Putamen (tissue), 1 donor: ENCODE measurements at places on chromosomes 5 and 9.

DNA sequence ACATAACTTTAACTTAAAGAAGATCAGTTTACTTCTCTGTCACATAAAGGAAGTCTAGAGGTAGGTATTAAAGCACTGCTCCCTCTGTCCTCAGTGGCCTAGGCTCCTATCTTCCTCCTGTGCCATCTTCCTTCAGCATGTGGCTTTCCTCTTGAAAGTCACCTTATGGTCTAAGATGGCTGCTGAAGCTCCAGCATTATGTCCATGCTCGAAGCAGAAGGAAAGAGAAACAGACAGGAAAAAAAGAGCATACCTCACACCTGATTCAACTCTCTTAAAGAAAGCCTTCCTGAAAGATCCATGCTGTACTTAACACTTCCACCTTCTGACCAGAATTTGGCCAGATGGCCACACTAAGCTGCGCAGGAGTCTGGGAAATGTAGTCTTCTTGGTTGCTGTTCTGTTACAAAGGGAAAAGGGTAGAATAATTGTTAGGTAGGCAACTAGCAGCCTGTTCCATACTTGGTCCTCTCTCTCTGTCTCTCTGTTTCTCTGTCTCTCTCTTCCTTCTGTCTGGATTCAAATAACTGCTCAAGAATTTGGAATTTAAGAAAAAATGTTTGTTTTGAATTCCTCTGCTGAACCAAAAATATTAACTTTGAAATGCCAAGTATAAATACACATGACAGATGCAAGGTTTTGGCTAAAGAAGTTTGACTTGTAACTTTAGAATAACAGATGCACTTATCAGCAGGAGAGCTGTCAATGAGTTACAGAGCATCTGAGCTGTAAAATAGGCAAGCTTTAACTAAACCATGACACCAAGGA, 16.0 kb downstream of the TMEM174 start:
- no peak for DNase-seq

- DNase-seq: peak; percentile 57
Measured at GRCh38 chr5:136016945-136017530, 11.8 kb upstream of the TGFBI start.

- no peak for DNase-seq
Measured at GRCh38 chr5:13179407-13180087, 764.9 kb downstream of the DNAH5 start.

- no peak for DNase-seq
Measured at GRCh38 chr5:117761186-117761585, 1186.6 kb upstream of the SEMA6A start.

- no peak for DNase-seq
Measured at GRCh38 chr9:16267281-16268066, 603.0 kb downstream of the BNC2 start.

DNA sequence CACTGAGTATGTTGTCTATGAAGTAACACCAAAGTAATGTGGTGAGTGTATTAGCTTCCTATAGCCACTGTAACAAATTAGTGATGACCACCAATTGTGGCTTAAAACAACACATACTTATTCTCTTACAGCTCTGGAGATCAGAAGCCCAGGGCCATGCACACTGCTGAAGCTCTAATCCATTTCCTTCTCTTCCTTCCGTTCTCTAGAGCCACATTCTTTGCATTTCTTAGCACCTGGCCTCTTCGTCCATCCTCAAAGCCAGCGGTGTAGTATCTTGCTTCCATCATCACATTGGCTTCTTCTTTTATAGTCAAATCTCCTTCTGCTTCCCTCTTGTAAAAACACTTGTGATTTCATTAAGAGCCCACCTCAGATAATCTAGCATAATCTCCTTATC, 230.3 kb upstream of the RFX3 start:
- no peak for DNase-seq

DNA sequence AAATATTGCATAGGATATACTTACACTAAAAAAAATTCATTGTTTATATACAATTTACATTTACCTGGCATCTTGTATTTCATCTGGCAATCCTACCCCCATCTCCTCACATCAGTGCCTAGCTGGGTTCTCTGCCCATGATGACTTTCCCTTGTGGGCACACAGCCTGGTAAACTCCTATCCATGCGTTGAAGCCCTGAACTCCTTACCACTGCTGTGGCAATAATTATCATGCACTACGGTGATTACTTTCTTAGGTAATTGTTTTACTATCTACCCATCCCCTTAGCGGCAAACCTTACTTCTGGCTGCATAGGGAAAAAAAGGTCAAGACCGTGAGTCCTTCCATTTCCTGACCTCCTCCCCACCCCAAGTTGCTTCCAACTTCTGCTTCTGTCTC, 63.6 kb upstream of the DAB2IP start:
- no peak for DNase-seq

- DNase-seq: no peak
Measured at GRCh38 chr9:98810102-98810842, 2.8 kb downstream of the GALNT12 start.

- DNase-seq: no peak
Measured at GRCh38 chr5:573206-573605, 38.9 kb upstream of the CEP72 start.

DNA sequence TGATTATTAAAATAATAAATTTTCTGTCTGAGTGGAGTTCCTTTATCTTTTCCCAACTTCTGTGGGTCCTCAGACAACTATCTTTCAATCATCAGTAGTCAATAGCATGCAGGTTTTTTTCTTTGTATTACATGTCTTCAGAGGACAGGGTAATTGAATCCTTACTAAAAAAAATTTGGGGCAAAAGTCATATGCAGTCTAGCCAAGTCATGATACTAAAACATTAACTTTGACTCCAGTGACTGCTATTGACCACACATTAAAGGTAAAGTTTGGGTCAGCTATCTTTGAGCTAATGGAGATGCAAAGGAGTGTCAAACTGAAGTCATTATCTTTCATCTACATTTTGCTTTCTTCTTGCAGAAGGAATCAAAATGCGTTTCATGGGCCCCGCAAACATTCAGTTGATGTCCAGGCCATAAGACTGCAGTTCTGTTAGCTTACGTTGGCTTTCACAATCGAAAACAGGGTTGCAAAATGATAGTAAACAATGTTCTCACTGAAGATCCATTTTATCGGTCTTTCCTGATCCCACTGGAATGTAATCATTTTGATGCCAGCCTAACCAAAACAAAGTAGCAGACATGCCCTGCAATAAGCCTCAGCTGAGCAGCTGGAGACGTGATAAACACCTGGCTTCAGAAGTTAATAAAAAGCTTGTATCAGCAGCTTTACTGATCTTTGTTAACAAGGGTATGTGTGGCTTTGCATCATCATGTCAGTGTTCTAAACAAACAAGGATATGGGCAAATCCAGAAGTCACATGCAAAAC, 186.1 kb upstream of the PRLR start:
- DNase-seq: no peak

DNA sequence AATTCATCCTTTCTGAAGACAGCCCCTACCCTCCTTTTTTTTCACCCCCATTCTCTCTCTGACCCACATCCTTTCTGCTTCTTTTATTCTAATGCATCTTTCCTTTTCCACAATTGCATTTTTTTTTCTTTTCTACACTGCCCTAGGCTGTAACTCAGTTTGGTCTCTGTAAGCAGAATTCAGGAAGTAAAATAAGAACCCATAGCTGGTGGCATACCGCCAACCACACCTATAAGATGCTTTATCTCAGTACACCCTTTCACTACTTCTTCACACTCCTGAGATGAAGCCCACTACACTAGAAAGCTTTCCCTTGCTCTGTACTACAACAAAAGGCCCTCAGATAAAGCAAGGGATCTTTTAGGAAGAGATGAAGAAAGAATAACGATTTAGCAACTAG, 16.1 kb upstream of the TSSK1B start:
- no peak for DNase-seq

GRCh38 chr9:70303268-70303667, 44.5 kb downstream of the SMC5 start:
- DNase-seq: no peak

DNA sequence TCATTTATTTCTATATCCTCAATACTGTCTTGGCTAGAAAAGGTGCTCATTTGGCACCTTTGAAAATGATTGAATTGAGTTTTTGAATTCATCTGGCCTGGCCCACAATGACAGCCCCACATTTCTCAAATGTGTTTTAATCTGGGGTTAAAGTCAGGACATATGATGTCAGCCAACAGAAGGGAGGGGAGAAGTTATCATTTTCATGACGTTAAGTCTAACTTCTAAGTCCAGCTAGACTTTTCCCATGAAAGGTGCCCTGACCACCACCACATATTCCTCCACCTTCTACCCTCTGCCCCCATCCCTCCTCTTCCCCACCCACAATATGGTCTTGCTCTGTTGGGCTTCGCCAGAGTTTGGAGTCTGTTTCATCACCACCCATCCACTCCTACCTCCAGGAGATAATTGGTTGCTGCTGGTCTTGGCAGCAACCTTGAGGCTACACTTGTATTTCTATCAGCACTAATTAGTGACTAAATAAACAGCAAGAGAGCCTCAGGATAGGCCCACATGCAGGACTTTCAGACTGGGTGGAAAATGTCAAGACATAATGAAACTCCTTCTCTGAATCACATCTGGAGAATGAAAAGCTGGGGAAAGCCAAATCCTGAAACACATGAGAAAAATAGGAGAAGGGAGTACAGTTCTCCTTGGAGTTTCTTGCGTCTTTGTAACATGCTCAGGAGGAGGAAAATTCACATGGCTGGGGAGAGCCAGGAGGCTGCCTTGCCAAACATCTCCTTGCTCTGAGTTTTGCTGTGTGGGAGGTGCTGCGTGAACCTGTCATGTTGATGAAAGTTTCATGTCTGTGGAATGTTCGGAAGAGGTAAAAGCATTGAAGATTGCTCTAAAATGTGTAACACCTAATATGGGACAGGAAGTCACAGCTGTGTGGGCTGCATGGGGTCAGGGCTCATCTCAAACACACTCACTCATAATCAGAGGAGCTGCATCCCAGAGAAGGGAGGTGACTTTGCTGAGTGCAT, 544.7 kb upstream of the KLF4 start:
- DNase-seq: peak; percentile 65

- DNase-seq: no peak
Measured at GRCh38 chr9:127013597-127013996, 99.0 kb downstream of the RALGPS1 start.

GRCh38 chr9:124749781-124750180, 21.3 kb downstream of the NR6A1 start:
- no peak for DNase-seq

DNA sequence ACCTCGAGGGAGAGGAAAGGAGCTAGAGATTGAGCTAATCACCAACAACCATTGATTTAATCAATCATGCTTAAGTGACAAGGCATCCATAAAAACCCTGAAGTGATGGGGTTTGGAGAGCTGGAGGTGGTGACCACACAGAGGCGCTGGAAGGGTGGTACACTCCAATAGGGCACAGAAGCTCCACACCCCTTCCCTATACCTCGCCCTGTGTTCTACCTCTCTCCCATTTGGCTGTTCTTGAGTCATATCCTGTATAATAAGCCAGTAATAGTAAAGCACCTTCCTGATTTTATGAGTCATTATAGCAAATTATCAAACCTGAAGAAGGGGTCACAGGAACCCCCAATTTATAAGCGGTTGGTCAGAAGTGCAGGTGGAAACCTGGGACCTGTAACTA, 18.3 kb downstream of the ACTL7B start:
- no peak for DNase-seq

GRCh38 chr5:73701566-73701965, 75.6 kb downstream of the ARHGEF28 start:
- no peak for DNase-seq

DNA sequence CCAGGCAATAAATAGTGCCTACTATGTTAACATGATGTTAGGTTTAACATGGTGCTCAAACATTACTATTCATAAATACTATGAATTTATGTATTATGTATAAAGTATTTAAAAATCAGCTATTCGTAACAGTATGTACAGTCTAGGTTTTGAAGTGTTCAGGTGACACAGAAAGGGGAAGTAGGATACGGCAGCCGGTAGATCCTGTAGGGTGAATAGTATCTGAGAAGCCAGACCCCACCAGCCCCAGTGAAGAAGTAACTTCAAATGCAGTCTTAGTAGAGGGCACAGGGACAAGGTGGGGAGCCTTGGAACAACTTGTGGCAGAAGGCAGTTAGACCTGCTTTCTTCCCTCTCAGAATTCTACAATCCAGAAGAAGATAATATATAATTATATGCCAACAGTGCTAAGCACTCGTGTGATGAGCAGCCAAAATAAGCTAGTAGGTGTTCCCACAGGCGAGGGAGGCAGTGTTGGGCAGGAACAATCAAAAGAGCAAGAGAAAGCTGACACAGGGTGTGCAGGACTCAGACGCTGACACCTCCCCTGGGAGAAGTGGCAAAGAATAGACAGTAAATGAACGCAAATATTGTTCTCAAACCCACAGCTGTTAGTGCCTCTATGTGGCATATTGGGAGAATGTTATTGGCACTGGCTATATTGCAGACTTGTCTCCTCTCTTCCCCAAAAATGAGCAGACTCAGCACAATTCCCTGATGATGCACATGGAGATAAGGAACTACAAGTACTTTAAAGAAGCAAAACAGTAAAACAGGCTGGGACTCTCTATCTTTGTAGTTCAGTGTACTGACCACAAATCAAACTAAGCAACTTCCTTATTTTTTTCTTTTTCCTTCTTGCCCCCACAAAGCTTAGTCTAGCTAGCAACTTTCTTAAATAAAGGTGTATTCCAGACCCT, 4.6 kb downstream of the ZNF367 start:
- peak; percentile 54 for DNase-seq

- no peak for DNase-seq
Measured at GRCh38 chr5:111472096-111472495, 40.2 kb downstream of the STARD4 start.

- no peak for DNase-seq
Measured at GRCh38 chr5:39194466-39195136, 24.8 kb downstream of the FYB1 start.

- DNase-seq: no peak
Measured at GRCh38 chr5:127358740-127359139, 68.1 kb downstream of the MEGF10 start.

- DNase-seq: no peak
Measured at GRCh38 chr9:110950041-110950645, 88.1 kb downstream of the LPAR1 start.

DNA sequence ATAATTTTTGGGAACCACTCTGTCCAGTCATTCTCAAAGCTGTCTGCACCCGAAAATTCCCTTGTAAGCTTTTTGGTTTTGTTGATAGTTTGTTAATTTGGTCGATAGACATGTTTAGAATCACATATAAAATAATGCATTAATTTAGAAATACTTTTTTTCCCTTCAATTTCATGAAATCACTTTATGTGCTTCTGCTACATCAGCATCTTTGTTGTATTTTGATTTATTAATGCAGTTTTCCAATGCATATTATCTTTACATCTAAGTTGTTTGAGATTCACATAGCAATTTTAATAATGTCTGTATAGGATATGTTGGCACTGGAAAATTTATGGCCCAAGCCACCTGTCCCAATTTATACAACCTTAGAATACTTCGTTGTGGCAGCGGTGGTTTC, 60.6 kb upstream of the SV2C start:
- DNase-seq: no peak

- DNase-seq: no peak
Measured at GRCh38 chr5:36741128-36741527, 134.7 kb downstream of the SLC1A3 start.

GRCh38 chr9:75967556-75967955, 77.1 kb downstream of the PCSK5 start:
- no peak for DNase-seq

GRCh38 chr5:65811004-65811403, 89.0 kb downstream of the NLN start:
- no peak for DNase-seq
